ENCODE measurements at places on chromosomes 13 and 19.

DNA sequence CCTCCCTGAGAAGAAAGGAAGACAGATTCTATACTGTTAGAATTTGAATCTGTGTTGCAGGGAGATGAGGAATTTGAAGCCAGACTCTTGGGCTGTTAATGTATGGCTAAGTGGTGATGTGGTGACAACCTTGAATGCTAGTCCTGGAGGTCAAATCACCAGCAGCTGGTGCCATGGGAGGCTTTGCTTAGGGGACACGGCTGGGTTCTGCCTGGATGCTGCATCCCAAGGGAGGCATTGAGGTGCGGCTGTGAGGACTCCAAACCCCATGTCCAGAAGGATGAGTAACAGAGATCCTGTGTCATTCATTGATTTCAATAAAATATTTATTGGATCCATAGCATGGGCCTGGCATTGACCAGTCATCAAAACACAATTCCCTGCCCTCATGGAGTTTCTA is 42.3 kb downstream of the RFX2 start:
- DNase-seq, result no peak

DNA sequence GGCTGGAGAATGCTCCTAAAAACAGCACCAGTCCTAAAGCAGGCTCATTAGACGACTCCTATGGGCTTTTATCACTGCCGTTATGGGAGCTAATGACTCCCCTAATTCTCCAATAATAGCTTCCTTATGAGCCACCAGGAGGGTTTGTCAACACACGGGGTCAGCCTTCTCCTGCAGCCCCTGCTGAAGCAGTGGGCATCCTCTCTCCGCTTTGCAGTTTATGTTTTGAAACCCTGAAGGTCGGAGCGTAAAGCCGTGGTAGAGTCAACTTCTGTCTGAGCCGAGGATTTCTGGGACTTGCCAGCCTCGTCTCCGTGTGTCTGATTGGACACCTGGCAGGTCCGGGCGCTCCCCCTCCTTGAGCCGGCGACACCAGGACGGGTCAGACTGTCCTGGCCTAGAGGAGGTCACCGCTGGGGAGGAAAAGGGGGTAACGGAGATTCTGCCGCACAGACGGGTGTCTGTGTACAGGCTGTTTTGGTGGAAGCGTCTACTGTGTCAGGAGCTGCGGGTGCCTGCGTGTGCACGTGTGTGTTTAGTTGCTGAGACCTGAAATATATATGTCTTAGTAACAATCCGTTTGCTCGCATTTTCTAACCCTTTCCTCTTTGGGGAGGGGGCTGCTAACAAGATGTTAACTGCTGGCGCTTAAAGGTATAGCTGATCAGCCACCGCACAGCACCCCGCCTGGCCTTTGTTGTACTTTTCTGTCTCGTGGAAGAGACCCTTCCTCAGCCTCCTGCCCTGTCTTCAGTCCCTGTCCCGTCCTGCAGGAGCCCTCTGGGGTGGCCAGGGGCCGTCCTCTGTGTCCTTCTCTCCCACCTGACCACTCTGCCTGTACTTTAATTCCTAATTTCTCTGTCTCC is 1.9 kb downstream of the KDM4B start:
- no peak for DNase-seq

GRCh38 chr13:44395976-44396694 is 22.5 kb downstream of the SERP2 start:
- no peak for DNase-seq

DNA sequence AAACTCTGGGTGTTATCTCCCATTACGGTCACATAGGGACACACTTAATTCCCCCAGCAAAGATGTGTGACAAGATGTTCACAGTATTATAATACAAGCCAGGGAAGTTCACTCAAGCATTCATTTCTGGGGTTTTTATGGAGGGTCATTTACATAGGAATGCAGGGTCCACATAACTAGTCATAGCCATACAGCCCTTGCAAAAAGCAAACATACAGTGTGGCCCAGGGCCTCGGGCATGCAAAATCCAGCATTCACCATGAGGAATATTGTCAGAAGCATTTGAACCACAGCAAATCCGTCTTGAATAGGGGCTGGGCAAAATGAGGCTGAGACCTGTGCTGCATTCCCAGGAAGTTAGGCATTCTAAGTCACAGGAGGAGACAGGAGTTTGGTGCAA is 13.0 kb upstream of the ZNF460 start:
- DNase-seq, result no peak

DNA sequence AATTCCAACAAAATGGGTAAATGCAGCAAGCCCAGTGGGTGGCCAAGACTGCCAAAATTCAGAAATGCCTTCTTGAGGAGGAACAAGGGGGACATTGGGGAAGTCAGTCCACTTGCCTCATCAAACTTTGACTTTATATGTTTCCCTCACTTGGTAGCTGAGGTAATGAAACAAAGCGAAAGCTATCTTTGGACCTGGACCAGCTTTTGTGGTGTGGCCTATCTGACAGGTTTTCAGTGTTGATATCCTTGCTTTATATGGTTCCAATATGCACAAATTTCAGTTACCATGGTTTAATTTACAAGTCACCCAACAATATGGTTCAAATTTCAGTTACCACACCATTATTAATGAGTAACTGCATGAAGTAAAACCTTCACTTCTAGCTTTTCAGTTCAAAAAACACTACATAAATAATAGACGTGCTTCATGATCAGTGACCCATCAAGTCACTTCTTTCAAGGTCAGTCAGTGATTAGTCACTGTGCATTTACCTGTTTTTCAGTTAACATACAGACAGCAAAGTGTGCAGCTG is 17.7 kb upstream of the POU4F1 start:
- DNase-seq, result no peak

DNA sequence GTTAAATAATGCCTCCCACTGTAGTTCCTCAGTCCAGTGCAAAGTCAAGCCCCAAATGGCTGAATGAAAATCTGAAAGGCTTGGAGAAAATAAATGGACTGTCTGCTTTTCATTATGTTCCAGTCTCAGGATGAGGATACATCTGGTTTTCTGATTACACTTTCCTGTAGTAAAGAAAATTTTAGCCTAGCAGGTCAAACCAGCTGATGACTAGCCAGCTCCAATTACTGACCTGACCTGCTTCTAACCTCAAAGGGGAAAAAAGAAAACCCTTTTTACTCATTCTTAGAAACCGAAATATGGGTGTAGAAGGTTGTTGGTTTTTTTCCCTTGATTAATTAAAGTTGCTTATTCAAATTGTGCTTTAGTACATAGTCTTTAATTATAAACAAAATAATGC is 418.4 kb downstream of the EFNB2 start:
- DNase-seq, result no peak

- DNase-seq, result no peak
These were observed 6.5 kb upstream of the LIPE start for GRCh38 chr19:42433503-42434260.

DNA sequence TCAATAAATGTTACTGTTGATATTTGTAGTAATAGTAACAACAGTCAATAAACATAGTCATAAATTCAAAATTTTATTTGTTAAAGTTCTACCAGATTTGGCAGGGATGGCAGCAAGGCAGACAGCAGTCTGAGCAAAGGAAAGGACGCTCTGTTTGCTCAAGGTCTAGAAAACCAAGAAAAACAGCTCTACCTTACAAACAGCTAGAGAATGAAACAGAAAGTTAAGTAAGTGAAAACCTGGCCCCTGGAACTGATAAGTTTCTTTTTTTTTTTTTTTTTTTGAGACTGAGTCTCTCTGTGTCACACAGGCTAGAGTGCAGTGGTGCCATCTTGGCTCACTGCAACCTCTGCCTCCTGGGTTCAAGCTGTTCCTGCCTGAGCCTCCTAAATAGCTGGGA is 27.9 kb downstream of the ENOX1 start:
- no peak for DNase-seq

DNA sequence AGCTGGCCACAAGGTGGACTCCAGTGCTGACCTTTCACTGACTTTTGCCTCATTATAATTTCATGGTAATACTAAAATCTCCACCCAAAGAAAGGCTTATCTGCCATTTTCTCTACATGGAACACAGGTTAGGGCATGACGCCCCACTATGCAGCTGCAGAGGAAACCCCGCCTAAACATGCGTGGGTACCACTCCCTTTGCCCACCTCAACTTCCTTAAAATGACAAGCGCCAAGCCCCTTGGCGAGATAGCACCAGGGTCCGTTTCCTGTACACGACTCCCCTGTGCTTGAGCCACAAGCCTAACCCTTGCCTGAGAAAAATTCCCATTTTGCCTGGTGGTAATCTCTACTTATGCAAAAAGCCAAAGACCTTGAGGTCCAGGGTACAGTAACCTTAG is 36.0 kb upstream of the PABPC3 start:
- DNase-seq, result no peak

- DNase-seq, result peak; percentile 20
These were observed 7.1 kb downstream of the UBE2S start for GRCh38 chr19:55400281-55401087.

DNA sequence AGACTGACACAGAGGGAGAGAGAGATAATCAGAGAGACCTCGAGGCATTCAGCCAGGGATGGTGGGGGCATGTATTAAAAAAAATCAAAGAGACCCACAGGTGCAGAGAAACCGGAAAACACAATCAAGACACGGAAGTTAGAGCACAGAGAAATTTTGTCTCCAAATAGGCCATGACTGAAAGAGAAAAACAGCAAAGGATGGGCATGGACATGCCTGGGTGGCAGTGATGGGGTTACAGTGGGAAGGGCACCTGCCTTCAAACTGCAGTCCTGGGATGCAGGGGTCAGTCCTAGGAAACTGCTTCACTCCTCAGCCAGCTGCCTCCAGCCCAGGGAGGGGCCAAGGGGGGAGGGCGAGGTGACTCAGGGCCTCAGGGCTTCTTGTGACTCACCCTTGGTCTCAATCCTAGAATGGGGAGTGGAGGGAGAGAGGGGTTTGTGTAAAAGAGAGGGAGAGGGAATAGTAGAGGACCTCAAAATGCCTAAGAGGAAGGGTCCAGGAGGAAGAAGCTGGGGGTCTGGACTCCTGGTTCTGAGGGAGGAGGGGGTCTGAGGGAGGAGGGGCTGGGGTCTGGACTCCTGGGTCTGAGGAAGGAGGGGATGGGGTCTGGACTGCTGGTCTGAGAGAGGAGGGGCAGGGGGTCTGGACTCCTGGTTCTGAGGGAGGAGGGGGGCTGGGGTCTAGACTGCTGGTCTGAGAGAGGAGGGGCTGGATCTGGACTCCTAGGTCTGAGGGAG is 3.6 kb upstream of the KCNN4 start:
- DNase-seq, result no peak

- DNase-seq, result no peak
These were observed 16.0 kb upstream of the GNA15 start for GRCh38 chr19:3119693-3120380.

DNA sequence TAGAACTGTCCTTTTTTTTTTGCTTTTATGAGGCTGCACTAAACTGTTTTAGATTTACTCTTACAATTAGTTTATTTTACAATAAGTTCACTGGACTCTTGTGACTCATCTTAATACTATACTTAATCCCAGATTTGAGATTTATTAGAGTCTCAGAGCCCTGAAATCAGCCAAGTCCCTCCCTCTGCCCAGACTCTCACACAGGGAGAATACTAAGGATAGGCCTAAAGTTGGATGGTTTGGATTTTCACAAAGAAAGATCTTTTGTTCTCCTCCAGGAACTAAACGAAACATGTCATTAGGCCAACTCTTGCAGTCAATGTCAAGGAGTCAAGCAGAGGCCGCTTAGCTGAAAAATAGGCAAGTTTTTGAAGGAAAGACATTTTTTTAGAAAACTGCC is 42.7 kb upstream of the MIR17HG start:
- DNase-seq, result no peak

DNA sequence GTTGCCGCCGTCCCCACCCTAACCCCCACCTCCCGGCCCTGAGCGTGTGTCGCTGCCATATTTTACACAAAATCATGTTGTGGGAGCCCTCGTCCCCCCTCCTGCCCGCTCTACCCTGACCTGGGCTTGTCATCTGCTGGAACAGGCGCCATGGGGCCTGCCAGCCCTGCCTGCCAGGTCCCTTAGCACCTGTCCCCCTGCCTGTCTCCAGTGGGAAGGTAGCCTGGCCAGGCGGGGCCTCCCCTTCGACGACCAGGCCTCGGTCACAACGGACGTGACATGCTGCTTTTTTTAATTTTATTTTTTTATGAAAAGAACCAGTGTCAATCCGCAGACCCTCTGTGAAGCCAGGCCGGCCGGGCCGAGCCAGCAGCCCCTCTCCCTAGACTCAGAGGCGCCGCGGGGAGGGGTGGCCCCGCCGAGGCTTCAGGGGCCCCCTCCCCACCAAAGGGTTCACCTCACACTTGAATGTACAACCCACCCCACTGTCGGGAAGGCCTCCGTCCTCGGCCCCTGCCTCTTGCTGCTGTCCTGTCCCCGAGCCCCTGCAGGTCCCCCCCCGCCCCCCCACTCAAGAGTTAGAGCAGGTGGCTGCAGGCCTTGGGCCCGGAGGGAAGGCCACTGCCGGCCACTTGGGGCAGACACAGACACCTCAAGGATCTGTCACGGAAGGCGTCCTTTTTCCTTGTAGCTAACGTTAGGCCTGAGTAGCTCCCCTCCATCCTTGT is 6.4 kb downstream of the YIPF2 start:
- DNase-seq, result no peak

DNA sequence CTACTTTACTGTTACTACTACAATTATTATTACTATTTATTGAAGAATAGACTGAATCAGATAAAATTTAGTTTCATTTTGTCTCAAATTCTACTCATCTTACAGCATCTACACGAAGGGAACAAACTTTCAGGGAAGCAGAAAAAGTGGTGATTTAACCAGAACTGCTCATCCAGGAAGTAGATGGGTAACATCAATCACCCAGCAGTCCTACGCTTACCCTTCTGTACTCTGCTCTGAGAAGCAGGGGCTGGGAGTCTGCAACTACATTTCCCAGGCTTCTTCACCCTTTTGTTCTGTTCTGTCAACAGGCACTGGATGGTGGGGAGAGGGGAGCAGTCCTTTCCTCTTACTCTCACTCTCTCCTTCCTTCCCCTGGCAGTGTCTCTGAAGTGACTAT is 31.4 kb upstream of the GGACT start:
- DNase-seq, result no peak

GRCh38 chr13:25882466-25883357 is 169.1 kb downstream of the SHISA2 start:
- no peak for DNase-seq

- no peak for DNase-seq
These were observed 569.8 kb downstream of the FGF9 start for GRCh38 chr13:22240716-22241115.

- no peak for DNase-seq
These were observed 2.7 kb downstream of the CYP4F3 start for GRCh38 chr19:15643387-15643786.

DNA sequence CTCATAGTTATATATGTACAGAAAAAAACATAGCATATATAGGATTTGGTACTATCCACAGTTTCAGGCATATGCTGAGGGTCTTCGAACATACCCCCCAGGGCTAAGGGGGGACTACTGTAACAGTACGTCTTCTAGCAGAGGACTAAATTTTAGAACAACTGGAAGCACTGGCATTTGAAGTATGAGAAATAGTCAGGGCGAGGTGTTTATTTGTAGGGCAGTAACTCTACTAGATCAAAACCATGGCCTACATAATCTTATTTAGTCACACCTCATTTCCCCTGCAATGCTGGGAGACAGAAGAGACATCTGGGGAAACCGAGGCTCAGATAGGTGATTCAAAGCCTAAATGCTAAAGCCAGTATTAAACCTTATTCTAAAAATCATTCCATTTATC is 245.6 kb downstream of the DCT start:
- DNase-seq, result no peak

- DNase-seq, result no peak
These were observed 437.0 kb downstream of the KLF12 start for GRCh38 chr13:73697166-73697565.

Measured in epithelial cell of prostate (primary cell).